Chondrocyte (in vitro differentiated cells): ENCODE measurements at places on chromosomes 3 and 15. TPM values are rescaled to one million over a fixed set of nuclear protein-coding genes. Genes with fewer than 3 reads are reported as not detected.

The GUCA1C gene
- total RNA-seq = not detected in 3 replicates

- no peak for DNase-seq
These were observed 151.0 kb downstream of the TJP1 start for GRCh38 chr15:29670998-29671981.

GRCh38 chr15:70658641-70659040 is 104.7 kb downstream of the UACA start:
- no peak for DNase-seq

DNA sequence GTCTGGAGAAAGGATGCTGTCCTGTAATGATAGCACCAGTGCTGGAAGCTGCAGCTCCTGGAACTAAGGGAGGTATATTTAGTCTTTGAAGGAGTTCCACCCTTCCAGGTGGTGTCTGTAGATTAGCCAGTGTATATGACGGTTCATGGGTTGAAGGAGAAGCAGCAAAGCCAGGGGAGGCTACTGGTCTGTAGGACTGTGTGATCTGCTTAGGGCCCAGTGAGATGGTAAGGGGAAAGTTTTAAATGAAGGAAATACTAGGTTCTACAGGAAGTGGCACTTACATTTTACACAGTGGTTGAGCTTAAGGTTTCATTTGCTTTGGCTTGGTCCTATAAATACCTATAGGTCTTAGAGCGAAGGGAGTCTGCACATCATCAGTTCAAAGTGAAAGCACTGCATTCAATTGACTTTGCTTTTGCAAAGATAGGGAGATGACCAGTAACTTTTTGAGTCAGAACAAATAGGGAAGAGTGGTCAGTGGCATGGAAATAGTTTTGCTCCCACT is 5.6 kb downstream of the SLC25A38 start:
- no peak for DNase-seq

DNA sequence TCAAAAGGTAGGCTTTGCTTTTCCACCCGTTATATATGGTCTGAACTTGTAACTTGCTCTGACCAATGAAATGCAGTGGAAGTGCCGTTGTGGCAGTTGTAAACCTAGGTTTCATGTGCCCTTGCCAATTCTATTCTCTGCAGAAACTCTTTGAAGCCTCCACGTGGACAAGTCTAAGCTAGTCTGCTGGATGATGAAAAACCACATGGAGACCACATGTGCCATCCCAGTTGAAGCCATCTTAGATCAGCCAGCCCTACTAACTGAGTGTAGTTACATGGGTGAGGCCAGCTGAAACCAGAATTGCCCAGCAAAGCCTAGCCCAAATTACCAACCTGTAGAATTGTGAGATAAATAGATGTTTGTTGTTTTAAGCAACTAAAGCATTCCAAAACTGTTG is 183.7 kb upstream of the KCNH8 start:
- DNase-seq = no peak

The ISLR gene
- total RNA-seq = 49.6 to 143 TPM (median 53.3 TPM) in 3 replicates

The PCOLCE2 gene
- total RNA-seq = 2.6 to 9.3 TPM (median 2.7 TPM) in 3 replicates

GRCh38 chr3:109679664-109680063 is 342.3 kb upstream of the DPPA4 start:
- no peak for DNase-seq

DNA sequence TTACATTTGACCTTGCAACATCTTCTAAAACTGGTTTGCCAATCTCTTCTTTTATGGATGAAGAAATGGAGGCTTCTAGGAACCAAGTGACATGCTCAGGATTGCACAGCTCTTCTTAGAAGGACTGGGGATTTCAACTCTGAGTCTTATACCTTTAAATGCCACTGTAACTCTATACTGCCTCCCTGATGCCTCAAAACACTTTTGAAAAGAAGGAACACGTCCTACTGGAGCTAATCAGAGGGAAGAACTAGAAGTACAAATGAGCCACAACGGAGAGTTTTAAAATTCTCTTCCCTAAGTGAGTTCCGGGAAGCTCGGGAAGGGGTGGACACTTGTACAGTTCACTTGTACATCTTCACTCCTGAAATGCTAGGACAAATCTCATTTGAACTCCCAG is 949 bp upstream of the MITF start:
- DNase-seq = no peak

The TUSC7 gene
- total RNA-seq = not detected in 3 replicates

- no peak for DNase-seq
These were observed 6.2 kb downstream of the CILP start for GRCh38 chr15:65204931-65205660.

The ADCY5 gene
- total RNA-seq = 8.0 to 28.6 TPM (median 10.5 TPM) in 3 replicates
